ENCODE measurements at places on chromosomes 2 and 18. TPM values are rescaled to one million over a fixed set of nuclear protein-coding genes. Genes with fewer than 3 reads are reported as not detected.

HOXD11 gene
- total RNA-seq: not detected

HOXD1 gene
- total RNA-seq: not detected

PTRHD1 gene
- total RNA-seq: 68.6 TPM

LOXHD1 gene
- total RNA-seq: not detected

ITGB6 gene
- 7.3 TPM for total RNA-seq

HOXD3 gene
- 3.0 TPM for total RNA-seq

ABCG5 gene
- not detected for total RNA-seq

CKAP2L gene
- total RNA-seq: 20.7 TPM

SERPINB7 gene
- 71.9 TPM for total RNA-seq

TRIM54 gene
- 1.6 TPM for total RNA-seq

TUBB6 gene
- total RNA-seq: 232 TPM

RUFY4 gene
- total RNA-seq: not detected

SLC5A7 gene
- total RNA-seq: 0.06 TPM

ATL2 gene
- 89.4 TPM for total RNA-seq

DNA sequence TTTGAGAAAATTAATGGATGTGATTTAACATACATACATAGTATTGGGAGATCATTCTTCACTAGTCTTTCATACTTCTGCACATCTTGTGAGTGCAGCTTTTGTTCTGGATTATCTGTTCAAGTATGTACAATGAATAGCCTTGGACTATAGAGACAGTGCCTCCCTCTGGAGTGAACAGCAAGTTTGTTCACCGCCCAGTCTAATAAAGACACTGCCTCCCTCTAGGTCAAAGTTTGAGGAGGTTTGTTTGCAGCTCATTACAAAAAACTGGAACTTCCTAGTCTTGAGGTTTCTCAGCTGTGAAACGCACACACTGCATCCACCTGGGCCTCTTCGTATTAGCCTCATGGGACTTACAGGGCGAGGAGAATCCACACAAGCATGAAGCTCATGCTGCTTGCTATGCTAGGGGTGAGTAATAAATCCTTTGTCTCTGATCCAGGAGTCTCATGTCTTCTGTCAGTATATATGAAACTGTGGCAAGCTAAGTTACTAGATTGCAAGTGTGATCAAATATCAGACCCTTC is 26.0 kb upstream of the LAPTM4A start:
- H3K27me3 ChIP-seq: no peaks in the 10 kb centered on the region
- H3K27ac ChIP-seq: no peak overlapping the region
- H3K4me1 ChIP-seq: peaks cover 6% of the 10 kb centered on the region
- H3K4me3 ChIP-seq: no peak overlapping the region
- no peak for DNase-seq
- no peaks in the 10 kb centered on the region for H3K36me3 ChIP-seq

DNA sequence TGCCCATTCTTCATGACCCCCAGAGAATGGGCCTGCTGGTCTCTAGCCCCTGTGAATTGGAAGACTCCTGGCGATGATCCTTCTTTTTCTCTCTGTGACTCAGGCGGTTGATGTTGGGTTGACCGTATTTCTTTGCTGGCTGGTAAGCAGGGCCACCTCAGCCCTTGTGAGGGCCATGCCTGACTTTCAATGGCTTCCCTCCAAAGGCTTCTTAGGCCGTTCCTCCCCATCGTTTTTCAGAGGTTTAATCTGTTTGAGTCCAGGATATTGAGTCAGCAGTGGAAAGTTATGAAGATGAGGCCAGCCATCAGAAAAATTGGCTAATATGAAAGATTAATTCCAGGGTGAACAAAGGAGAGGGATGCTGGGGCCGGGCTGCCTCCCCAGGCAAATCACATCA is 13.6 kb downstream of the HPCAL1 start:
- no peak for DNase-seq
- no peaks in the 10 kb centered on the region for H3K4me1 ChIP-seq
- no peak overlapping the region for H3K27ac ChIP-seq

DNA sequence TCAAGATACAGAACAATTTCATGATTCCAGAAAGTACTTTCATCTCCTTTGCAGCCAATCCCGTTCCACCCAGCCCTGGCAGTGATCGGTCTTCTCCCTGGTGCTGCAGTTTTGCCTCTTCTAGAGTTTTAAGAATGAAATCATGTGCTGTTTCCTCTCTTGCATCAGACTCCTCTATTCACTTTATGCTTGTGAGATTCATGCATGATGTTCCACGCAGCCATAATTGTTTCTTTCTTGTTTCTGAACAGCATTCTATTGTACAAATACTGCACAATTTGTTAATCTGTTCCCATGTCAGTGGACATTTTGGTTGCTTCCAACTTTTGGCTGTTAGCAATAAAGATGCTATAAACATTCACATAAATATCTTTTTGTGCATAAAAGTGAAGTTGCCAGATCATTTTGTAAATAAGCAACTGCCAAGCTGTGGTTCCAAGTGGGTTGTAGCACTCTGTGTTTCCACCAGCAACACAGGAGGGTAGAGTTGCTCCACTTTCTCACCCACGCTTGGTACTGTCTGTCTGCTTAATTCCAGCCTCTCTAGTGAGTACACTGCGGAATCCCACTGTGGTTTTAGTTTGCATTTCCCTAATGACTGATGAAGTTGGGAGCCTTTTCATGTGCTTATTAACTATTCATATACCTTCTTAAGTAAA is 104.5 kb downstream of the TWIST2 start:
- H3K27ac ChIP-seq: no peak overlapping the region
- no peaks in the 10 kb centered on the region for H3K36me3 ChIP-seq
- H3K27me3 ChIP-seq: no peaks in the 10 kb centered on the region
- no peak overlapping the region for H3K4me3 ChIP-seq
- H3K4me1 ChIP-seq: peaks cover 48% of the 10 kb centered on the region
- no peak for DNase-seq

DNA sequence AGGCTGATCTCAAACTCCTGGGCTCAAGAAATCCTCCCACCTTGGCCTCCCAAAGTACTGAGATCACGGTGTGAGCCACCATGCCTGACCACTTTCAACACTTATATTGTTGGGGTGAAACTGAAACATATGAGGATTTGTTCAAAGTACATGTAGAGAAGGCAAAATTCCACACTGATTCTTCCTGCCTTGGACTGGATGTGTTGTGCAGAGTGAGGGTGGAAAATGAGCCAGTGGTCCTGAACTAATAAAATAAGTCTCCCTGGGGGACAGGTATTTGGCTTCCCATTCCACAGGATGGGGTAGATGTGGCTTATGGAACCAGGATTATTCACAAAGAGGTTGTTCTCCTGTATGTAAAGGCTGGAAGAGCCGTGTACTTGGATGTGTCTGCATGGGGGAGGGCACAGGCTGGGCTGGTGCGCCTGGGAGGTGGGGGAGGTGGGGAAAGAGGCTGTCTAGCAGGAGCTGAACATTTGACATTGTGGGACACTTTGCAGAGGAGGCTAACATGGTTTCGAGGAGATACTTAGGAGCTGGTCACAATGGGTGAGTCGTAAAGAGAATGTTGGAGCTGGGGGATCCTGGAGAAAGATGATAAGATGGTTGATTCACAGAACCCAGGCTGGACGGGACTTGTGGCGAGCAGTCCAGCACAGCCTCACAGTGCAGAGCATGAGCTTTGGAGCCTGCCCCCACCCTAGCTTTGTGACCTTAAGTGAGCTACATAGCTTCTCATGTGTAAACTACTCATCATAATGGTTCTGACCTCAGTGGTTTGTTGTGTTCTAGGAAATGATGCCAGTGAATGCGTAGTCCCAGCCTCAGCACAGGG is at the start of gene TXNDC2:
Gene TXNDC2, plus strand, starts transcription at position 804 of the 835 bp plus-strand sequence. CDS start 708 bp downstream, outside the sequence.
- no peak within 1 kb of the TSS for H3K4me3 ChIP-seq
- H3K27ac ChIP-seq: no peak within 1 kb of the TSS
- 0 out of 2 replicates have a peak, but pooled peaks cover 8% of the 10 kb centered on the region for H3K4me1 ChIP-seq
- no peak for DNase-seq
- H3K27me3 ChIP-seq: no peaks in the 10 kb centered on the region
- H3K36me3 ChIP-seq: no peaks in the 10 kb centered on the region

GRCh38 chr2:129187343-129187742 is 792.1 kb upstream of the RAB6C start:
- no peak overlapping the region for H3K27ac ChIP-seq
- peaks cover 21% of the 10 kb centered on the region for H3K27me3 ChIP-seq
- H3K4me1 ChIP-seq: no peaks in the 10 kb centered on the region
- H3K36me3 ChIP-seq: no peaks in the 10 kb centered on the region

GRCh38 chr2:237012577-237013267 is 73.0 kb upstream of the COPS8 start:
- no peaks in the 10 kb centered on the region for H3K36me3 ChIP-seq
- no peak overlapping the region for H3K27ac ChIP-seq
- no peaks in the 10 kb centered on the region for H3K4me1 ChIP-seq
- H3K27me3 ChIP-seq: no peaks in the 10 kb centered on the region
- H3K4me3 ChIP-seq: no peak overlapping the region
- DNase-seq: no peak

- DNase-seq: no peak
- H3K4me1 ChIP-seq: peaks cover 15% of the 10 kb centered on the region
- no peaks in the 10 kb centered on the region for H3K27me3 ChIP-seq
- H3K27ac ChIP-seq: no peak overlapping the region
- H3K4me3 ChIP-seq: no peak overlapping the region
- H3K36me3 ChIP-seq: no peaks in the 10 kb centered on the region
Observed at GRCh38 chr18:71827301-71827700, 716.8 kb downstream of the CBLN2 start.

- H3K27me3 ChIP-seq: no peaks in the 10 kb centered on the region
- H3K36me3 ChIP-seq: peaks cover 25% of the 10 kb centered on the region
- H3K27ac ChIP-seq: no peak overlapping the region
- no peak for DNase-seq
- no peak overlapping the region for H3K4me3 ChIP-seq
Observed at GRCh38 chr18:12848405-12848804, 35.6 kb downstream of the PTPN2 start.

- H3K4me3 ChIP-seq: no peak overlapping the region
- H3K27me3 ChIP-seq: no peaks in the 10 kb centered on the region
- peak overlapping the region; percentile 53 for H3K27ac ChIP-seq
- peaks cover 90% of the 10 kb centered on the region for H3K36me3 ChIP-seq
- peaks cover 83% of the 10 kb centered on the region for H3K4me1 ChIP-seq
Observed at GRCh38 chr2:150472511-150472899, 15.0 kb downstream of the RND3 start.

GRCh38 chr2:190908532-190908931 is 27.9 kb downstream of the GLS start:
- no peaks in the 10 kb centered on the region for H3K27me3 ChIP-seq
- H3K36me3 ChIP-seq: peaks cover 51% of the 10 kb centered on the region
- H3K27ac ChIP-seq: no peak overlapping the region

GRCh38 chr2:240304746-240305161 is 130.7 kb upstream of the GPC1 start:
- DNase-seq: no peak
- H3K4me3 ChIP-seq: no peak overlapping the region
- H3K36me3 ChIP-seq: no peaks in the 10 kb centered on the region
- H3K27ac ChIP-seq: no peak overlapping the region
- H3K27me3 ChIP-seq: peaks cover 14% of the 10 kb centered on the region

- H3K36me3 ChIP-seq: no peaks in the 10 kb centered on the region
- no peaks in the 10 kb centered on the region for H3K4me1 ChIP-seq
- DNase-seq: no peak
Observed at GRCh38 chr2:216838151-216838550, 21.7 kb downstream of the TNP1 start.

- peak overlapping the region; percentile 27 for H3K4me3 ChIP-seq
- H3K4me1 ChIP-seq: peaks cover 36% of the 10 kb centered on the region
- H3K27ac ChIP-seq: peak overlapping the region; percentile 99
Observed at GRCh38 chr2:223760838-223761502, 76.4 kb downstream of the AP1S3 start.

DNA sequence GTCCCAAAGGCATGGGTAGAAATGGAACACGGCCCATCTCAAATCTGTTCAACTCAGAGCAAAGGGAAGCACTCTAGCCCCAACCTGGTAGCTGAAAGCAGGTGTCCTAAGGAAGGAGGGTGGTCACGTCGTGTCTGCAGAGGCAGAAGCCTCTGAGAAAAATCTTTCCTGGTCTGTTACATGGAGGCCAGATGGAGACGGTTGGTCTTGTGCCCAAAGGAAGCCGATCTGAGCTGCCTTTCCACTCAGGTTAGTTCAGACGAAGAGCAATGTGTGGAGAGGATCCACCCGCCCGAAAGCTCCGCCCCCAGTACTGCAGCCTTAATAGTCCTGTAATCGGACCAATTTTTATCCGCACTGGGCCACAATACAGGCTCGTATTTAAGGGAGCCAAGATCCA is 54.9 kb upstream of the AMMECR1L start:
- H3K4me1 ChIP-seq: peaks cover 12% of the 10 kb centered on the region
- no peak overlapping the region for H3K4me3 ChIP-seq
- no peaks in the 10 kb centered on the region for H3K27me3 ChIP-seq
- H3K27ac ChIP-seq: no peak overlapping the region
- H3K36me3 ChIP-seq: peaks cover 27% of the 10 kb centered on the region
- no peak for DNase-seq

DNA sequence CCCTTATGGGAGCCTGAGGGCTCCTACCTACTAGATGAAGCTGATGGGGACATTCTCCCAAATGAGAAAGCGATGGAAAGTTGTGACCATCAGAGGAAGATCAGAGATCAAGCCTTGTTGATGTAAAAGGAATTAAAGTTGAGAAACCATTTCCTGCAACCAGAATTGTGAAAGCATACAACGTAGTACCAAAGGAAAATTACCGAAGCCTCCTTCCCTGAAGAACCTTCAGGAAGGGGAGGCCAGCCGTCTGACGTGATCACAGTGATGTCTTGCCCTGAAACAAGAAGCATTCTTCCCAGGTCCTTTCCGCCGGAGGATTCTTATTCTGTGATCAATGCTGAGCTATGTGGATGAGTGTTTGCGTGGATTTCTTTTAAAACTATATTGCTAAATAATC is 211.6 kb upstream of the TNP1 start:
- no peak for DNase-seq
- peaks cover 6% of the 10 kb centered on the region for H3K4me1 ChIP-seq
- H3K27ac ChIP-seq: no peak overlapping the region
- H3K4me3 ChIP-seq: no peak overlapping the region

GRCh38 chr2:135743860-135744259 is 2.2 kb downstream of the UBXN4 start:
- peaks cover 18% of the 10 kb centered on the region for H3K4me1 ChIP-seq
- H3K4me3 ChIP-seq: peak overlapping the region; percentile 92
- H3K27ac ChIP-seq: no peak overlapping the region
- H3K36me3 ChIP-seq: peaks cover 9% of the 10 kb centered on the region
- no peaks in the 10 kb centered on the region for H3K27me3 ChIP-seq

GRCh38 chr2:134078354-134078753 is 175.5 kb upstream of the MGAT5 start:
- no peaks in the 10 kb centered on the region for H3K4me1 ChIP-seq
- no peak for DNase-seq
- H3K27me3 ChIP-seq: 0 out of 2 replicates have a peak, but pooled peaks cover 3% of the 10 kb centered on the region
